ENCODE measurements at places on chromosomes 1 and 21.

DNA sequence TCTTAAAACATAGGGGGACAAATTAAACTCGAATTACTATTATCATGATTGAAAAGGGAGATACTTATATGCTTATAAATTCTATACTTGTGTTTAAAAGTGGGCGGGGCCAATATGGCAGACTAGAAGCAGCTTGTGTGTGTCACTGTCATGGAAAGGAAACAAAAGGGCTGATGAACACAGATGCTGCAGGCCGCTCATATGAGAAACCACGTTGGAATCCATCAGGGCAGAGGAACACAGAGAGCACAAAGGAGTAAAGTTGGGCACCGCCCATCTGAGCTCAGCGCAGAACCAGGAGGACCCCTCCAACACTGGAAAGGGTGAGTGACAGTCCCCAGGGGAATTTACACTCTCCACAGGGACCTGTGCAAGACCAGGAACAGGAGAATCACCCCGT lies 107.0 kb downstream of the SLC5A9 start:
- DNase-seq = no peak

DNA sequence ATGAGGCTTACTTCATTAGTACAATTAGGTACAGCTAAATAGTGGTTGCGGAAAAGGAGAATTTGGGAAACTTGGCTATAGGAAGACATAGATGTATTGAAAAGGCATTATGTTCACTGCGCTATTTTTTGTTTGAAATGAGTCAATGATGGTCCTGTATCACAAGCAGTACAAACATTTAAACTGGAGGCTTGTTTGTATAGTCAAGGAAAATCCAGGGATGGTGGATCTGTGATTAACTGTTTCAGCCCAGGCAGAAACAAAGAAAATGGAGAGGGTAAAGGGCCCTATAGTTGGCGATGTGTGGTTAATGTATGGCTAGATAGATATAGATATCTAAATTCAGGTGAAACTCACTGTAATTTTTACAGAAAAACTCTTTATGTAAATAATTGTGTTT lies 79.9 kb downstream of the CLIC4 start:
- no peak for DNase-seq

GRCh38 chr1:104932030-104932915 lies 1182.6 kb downstream of the AMY1C start:
- DNase-seq = peak; percentile 25

DNA sequence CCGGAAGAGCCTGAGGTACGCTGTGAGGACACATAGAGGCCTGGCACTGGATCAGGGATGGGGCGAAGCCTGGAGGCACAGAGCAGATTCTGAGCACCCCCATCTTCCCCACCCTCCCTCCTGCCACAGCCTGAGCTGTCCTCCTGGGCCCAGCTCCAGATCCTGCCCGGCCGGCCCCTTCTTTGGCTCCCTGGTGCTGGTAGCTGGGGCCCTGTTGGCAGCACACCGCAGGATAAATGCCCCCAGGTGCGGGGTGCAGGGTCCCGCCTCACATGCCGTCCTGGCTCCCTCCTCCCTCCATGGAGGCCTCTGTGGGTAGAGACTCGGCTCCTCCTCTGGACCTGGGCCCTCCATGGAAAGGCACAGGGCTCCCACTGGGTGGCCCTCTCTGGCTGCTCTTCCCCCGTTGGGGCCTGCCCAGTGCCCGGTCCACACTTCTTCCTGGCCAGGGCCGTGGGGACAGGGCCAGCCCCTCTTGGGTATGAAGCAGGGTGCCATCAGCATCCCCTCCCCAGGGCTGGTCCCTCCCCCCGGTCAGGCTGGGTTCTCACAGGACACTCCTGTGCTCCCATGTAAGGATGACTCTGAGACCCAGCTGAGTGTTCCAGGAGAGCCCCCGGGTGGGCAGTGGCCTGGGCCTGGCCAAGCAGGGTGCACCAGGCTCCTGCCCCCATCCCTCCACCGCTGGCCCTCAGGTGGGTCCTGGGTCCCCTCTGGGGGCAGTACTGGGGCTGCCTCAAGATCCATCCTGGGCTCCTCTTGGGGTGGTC lies 1.1 kb upstream of the OBSCN start:
- DNase-seq = no peak

GRCh38 chr1:85340427-85340826 lies 64.0 kb upstream of the BCL10 start:
- DNase-seq = no peak

- DNase-seq = no peak
Observed at GRCh38 chr21:43196826-43197225, 28.0 kb downstream of the CRYAA start.

DNA sequence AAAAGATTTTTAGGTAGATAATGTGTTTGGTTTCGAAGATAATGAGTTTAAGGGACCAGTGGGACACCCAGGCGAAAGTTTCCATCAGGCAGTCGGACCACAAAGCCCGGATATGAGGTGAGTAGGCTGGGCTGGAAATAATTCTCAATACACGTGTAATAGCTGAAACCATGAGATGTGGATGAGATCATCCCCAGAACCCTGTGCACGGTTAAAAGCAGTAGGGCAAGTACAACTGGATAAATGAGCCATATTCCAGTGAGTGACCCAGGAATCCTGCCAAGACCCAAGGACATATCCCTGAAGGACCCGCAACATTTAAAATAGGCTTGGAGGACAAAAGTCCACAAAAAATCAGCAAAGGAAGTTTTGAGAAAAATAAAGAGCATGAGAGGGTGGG lies 21.5 kb upstream of the NHLH2 start:
- DNase-seq = no peak

DNA sequence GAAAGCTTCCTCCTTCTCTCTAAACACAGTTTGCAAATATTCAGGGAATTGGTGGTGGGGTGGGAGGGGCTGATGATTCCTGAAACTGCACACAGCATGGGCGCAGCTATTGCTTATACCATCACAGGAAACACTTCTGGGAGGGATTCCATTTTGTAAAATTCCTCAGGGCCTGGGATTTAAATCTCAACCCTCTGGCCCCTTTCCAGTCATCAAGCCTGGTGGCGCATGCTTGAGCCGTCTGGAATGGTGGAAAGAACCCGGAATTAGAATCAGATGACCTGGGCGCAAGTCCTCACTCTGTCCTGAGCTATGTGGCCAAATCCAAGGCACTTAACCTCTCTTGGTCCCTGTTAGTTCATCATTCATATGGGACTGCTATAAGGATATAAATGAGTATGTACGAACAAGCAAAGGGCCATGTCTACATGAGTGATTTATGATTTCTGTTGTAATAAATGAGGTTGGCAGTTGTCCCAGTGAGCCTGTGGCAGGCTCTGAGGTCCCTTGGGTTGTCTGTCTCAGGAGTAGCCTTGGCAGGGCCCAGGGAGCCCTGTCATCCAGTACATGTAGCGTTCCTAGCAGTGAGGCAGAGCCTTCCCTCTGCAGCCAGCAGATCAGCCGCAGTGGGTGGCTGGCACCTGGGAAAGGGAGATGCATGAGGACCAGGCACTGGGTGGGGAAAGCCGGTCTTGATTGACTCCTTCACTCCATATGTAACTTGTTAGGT lies 72.0 kb downstream of the MAN1C1 start:
- DNase-seq = no peak

Data from OCI-M1 (cell line).